ENCODE measurements at places on chromosomes 4 and X.

GRCh38 chr4:7650606-7651385, 216.1 kb upstream of the PSAPL1 start:
- no peak for DNase-seq

- no peak for DNase-seq
These were observed 31.8 kb downstream of the KLF3 start for GRCh38 chr4:38695809-38696208.

DNA sequence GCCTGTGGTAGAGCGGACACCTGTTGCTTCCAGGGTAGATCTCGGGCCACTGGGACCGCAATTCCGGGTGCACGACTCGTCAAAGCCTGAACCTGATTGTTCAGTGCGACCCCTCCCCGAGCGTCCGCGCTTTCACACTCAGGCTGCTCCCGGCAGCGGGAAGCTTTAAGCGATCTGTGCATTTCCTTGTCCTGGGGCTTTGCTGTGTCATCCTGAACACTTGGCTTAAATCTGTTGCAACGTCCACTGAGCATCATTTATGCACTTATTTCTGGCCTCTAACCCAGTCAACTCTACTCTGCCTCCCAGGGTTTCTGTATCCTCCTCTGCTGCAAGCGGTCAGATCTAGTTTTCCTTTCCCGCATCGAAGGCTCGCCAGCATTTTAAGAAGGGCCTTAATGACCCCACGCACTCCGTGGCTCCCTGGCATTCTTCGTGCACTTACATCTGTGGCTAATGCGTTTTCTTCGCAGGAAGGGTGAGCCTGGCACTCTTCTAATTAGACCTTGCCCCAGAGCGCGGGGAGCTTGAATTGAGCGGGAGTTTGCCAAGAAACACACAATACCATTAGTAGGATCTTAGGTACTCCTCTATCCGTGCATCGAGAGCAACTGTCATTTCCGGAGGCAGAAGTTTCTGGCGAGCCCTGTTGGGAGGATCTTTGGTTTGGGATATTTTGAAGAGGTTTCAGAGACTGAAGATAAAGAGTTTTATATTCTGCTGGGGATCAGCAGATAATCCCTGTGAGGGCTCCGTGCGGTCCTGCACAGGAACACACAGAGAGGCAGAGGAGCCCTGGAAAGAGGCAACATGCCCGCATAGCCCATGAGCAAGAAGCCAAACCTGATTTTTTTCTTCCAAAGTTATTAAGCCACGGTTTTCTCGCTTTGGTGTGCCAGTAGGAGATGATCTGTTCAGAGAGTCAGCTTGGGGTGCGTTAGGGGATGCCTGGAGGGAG, 654 bp upstream of the DDIT4L start:
- no peak for DNase-seq

GRCh38 chrX:137387646-137388045, 178.3 kb upstream of the ZIC3 start:
- DNase-seq: no peak

GRCh38 chr4:122341886-122342285, 36.9 kb upstream of the ADAD1 start:
- DNase-seq: no peak

- DNase-seq: no peak
These were observed 207.3 kb upstream of the CLNK start for GRCh38 chr4:10891866-10892265.

- no peak for DNase-seq
These were observed 11.2 kb upstream of the BCOR start for GRCh38 chrX:40108959-40109287.

DNA sequence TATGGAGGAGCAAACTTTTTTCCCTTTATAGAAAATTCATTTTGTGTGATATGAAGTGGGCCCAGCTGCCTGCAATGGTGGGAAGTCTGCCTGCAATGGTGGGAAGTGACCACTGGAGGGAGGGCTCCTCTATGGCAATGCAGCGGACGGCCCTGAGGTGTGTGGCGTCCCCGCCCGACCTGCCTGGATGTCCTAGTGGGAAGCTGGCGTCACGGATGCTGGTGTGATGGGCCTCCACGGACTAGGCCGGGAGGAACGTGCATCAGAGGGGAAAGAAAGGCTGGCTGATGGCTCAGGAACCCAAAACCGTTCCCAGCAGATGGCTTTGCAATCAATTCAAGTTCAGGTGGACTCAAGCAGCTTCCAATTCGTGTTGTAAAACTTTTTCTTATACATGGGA, 177.9 kb downstream of the AFAP1 start:
- DNase-seq: peak; percentile 87

DNA sequence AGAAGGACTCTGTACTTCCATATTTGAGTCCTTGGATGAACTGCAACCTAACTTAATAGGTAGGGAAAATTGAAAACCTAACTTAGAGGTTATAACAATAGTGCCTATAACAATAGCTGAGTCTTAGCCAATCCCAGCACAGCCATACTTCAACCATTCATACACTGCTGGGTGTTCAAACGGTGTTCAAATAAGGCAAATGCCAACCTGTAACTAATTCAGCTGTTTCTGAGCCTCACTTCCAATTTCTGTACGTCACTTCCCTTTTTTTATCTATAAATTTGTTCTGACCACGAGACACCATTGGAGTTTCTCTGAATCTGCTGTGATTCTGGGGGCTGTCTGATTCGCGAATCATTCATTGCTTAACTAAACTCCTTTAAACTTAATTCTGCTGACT, 9.6 kb upstream of the GRSF1 start:
- DNase-seq: no peak

- peak; percentile 38 for DNase-seq
These were observed 5.5 kb downstream of the TMEM131L start for GRCh38 chr4:153471698-153472093.

- DNase-seq: no peak
These were observed 141.1 kb downstream of the MOSPD2 start for GRCh38 chrX:15014281-15014680.

GRCh38 chrX:112011376-112011775, 71.2 kb downstream of the TRPC5 start:
- DNase-seq: no peak

Data from GM10248 (cell line).